ENCODE measurements at places on chromosomes 4 and X. TPM values are rescaled to one million over a fixed set of nuclear protein-coding genes. Genes with fewer than 3 reads are reported as not detected.

- no peaks in the 10 kb centered on the region for H3K27me3 ChIP-seq
- no peaks in the 10 kb centered on the region for H3K36me3 ChIP-seq
- H3K4me3 ChIP-seq = peak overlapping the region; percentile 13
- H3K27ac ChIP-seq = peak overlapping the region; percentile 67
- DNase-seq = no peak
Observed at GRCh38 chrX:103309860-103310554, 783 bp downstream of the BEX2 start.

DNA sequence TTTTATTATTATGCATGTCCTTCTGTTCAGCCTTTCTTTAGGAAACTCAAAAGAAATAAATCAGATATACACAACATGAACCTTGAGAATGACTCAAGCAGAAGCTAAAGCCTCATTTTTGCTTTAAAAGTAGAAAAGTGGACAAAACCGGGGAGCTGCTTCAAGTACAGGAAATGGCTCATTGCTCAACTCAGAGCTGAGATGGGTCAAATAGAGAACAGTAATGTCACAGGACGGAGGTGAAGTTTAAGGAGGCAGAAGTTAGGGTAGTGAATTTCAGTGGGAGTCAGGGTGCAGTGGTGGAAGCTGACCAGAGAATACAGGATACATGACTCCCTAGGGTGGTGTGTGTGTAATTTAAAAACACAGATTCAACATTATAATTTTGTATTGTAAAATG, 22.2 kb downstream of the PHKA2 start:
- H3K4me1 ChIP-seq = no peaks in the 10 kb centered on the region
- H3K27ac ChIP-seq = no peak overlapping the region
- H3K4me3 ChIP-seq = no peak overlapping the region
- no peak for DNase-seq

- H3K27me3 ChIP-seq = no peaks in the 10 kb centered on the region
- H3K27ac ChIP-seq = peak overlapping the region; percentile 96
- H3K4me1 ChIP-seq = peaks cover 80% of the 10 kb centered on the region
- no peak overlapping the region for H3K4me3 ChIP-seq
- DNase-seq = no peak
Observed at GRCh38 chr4:87011340-87012034, 76.7 kb downstream of the AFF1 start.

DNA sequence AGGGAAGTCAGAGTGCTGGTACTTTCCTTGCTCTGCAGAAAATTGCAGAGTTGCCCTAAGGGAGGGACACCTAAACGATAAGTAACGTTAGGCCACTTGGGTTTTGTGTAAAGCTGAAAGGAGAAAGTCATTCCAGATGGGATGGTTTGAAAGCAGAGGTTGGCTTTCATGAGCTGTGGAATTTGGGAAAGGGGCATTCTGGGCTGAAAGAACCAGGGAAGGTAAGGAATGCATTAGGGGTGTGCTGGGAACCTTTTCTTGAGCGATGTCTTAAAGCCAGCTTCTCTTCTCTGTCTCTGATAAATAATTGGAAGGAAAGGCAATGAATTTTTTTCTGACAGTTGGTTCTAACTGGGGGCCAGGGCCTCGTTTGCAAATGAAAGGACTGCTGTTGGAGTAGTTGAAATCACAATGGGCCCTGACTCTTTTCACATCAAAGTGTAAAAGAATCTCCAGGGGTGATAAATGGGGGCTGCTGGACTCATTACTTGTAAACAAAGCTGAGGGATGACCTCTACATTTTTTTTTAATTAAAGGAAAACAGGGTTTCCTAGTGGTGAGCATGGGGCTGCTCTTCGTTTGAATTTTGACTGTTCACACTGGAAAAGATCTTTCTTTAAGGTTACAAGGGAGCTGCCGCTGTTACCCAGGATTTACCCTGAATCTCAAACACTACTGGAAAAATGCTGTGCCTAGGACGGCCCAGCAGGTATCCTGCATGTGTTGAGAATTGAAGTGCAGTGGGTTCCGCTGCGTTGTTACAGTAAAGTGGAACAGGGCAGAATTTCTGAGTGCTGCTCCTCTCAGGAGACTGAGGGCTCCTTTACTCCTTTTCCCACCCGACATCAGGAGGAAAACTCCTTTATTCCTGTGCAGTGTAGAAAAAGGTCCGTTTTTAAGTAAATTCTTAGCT, 25.0 kb downstream of the AFF1 start:
- no peaks in the 10 kb centered on the region for H3K27me3 ChIP-seq
- H3K27ac ChIP-seq = peak overlapping the region; percentile 38
- no peaks in the 10 kb centered on the region for H3K36me3 ChIP-seq
- no peak overlapping the region for H3K4me3 ChIP-seq
- peaks cover 57% of the 10 kb centered on the region for H3K4me1 ChIP-seq

DNA sequence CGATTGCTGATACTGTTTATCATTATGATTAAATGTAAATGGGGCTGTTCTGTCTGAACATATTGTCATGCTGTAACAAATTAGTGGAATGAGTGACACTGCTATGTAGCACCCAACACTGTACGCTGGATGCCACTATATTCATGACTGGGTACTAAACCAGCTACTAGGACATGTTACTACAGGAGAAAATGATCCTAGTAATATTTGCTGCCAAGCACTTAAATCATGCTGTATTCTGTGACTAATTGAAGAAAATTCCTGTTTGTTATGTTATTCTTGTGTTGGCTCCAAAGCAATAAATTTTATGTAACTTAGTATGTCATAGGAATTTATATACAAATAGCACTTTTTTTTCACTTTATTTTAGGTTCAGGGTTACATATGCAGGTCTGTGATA, 804.2 kb downstream of the CENPC start:
- no peak overlapping the region for H3K4me3 ChIP-seq
- H3K36me3 ChIP-seq = no peaks in the 10 kb centered on the region
- no peak for DNase-seq
- H3K27me3 ChIP-seq = no peaks in the 10 kb centered on the region
- no peaks in the 10 kb centered on the region for H3K4me1 ChIP-seq

GRCh38 chr4:128558896-128559679, 250.4 kb upstream of the JADE1 start:
- H3K4me1 ChIP-seq = peaks cover 25% of the 10 kb centered on the region
- no peaks in the 10 kb centered on the region for H3K36me3 ChIP-seq
- no peak overlapping the region for H3K4me3 ChIP-seq
- H3K27ac ChIP-seq = no peak overlapping the region

- DNase-seq = no peak
- no peaks in the 10 kb centered on the region for H3K4me1 ChIP-seq
- no peak overlapping the region for H3K4me3 ChIP-seq
- H3K36me3 ChIP-seq = no peaks in the 10 kb centered on the region
Observed at GRCh38 chr4:52560844-52561280, 98.2 kb downstream of the USP46 start.

DNA sequence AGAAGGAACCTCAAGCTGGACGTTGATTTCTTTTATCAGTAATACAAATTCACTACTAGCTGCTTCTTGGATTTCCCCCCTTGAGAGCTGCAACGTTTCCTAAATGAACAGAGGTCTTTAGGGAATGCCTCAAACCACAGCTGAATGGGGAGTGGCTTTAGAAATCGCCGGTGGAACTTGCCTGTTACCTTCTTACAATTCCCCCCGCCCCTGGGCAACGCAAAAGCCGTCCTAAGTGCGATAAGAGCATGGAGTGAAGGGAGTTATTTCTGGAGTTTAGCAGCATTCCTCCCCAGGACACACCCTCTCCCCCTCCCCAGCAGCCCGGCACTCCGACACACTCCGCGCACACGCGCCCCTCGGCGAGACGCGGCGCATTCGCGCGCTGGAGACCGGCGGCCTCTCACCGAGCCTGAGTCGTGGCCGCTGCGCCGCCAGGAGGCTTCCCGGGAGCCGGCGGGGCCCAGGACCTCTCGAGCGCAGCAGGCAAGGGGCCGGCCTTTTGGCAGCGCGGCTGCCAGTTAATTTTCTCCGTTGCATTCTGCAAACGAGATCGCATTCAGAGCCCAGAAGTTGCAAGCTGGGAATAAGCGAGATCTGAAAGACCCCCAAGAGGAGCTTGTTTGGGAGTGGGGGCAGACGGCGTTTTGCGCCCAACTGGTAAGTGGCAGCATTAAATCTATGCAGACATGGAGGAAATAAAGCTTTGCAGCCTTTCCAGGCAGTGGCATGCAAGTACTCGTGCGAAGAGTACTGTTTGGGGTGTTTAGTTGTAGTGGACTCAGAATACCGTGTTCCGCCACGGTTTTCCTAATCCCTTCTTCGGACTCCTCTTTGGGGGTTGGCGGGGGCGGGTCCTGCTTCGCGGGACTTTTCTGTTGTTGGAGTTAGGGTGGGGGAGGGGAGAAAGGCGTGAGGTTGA, 134.7 kb downstream of the PALLD start:
- peak; percentile 70 for DNase-seq
- no peak overlapping the region for H3K4me3 ChIP-seq
- H3K36me3 ChIP-seq = no peaks in the 10 kb centered on the region
- peaks cover 14% of the 10 kb centered on the region for H3K4me1 ChIP-seq
- no peaks in the 10 kb centered on the region for H3K27me3 ChIP-seq

DNA sequence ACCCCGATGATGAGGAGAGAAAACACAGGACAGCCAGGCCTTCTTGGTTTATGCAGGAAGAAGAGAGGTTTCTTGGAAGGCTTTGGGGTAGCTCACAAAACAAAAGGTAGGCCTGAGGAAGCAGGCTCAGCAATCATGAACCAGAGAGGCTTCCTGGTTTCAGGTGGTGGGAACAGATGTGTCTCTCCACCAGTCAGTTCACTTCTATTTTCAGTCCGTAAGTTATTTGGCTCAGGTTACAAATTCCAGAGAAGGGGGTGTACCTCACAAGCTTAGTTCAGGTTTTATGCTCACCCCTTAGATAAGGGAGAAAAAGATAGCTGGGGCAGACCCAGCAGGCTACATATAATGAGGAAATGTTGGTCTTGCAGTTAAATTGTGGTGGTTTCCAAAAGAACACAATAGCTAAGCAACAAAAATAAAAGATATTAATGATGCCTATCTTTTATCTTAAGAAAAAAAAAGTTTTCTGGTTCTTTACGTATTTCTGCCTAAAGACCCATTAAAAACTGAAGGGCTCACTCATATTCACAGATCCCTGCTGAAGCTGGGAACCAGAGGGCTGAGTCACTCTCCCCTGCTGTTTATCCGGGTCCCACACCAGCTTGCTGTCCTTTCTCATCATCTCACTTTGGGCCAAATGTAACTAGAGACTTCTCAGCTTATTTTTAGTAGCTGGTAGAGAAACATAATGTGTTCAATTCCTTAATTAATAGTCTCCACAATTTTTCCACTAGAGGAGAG, 177.0 kb downstream of the CAMK2D start:
- H3K4me1 ChIP-seq = peaks cover 7% of the 10 kb centered on the region
- H3K27me3 ChIP-seq = no peaks in the 10 kb centered on the region
- no peak overlapping the region for H3K4me3 ChIP-seq
- no peak for DNase-seq

DNA sequence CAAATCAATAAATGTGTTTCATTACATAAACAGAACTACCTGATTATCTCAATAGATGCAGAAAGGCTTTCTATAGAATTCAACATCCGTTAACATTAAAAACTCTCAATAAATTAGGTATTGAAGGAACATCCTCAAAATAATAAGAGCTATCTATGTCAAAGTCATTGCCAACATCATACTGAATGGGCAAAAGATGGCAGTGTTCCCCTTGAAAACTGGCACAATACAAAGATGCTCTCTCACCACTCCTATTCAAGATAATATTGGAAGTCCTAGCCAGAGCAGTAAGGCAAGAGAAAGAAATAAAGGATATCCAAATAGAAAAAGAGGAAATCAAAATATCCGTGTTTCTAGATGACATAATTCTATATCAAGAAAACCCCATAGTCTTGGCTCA, 466.4 kb downstream of the MAGEE1 start:
- H3K36me3 ChIP-seq = no peaks in the 10 kb centered on the region
- DNase-seq = no peak
- H3K27me3 ChIP-seq = no peaks in the 10 kb centered on the region
- no peak overlapping the region for H3K4me3 ChIP-seq
- no peaks in the 10 kb centered on the region for H3K4me1 ChIP-seq

The MAOA gene
- 47.1 TPM for total RNA-seq

The PRDM8 gene
- total RNA-seq = 5.9 TPM

The MAGEB17 gene
- 0.52 TPM for total RNA-seq
